A673 (cell line): ENCODE measurements at places on chromosomes 5 and 9.

DNA sequence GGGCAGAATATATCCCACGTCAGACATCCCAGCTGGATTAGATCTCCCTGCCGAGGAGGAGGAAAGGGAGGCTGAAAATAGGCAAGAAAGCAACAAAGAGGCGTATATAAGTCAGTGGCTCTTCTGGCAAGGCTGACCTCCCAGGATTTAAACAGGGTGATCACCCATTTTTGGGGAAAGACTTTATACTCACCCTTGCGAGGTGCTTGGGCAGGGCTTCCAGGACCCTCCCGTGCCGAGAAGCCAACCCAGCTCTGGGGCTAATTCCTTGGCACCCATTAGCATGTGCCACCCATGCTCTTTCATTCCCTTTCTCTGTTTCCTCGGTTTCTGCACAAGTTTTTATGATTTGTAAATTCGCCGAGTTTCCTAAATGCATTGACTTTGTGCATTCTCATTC, 230.2 kb upstream of the IRX2 start:
- DNase-seq, result no peak

DNA sequence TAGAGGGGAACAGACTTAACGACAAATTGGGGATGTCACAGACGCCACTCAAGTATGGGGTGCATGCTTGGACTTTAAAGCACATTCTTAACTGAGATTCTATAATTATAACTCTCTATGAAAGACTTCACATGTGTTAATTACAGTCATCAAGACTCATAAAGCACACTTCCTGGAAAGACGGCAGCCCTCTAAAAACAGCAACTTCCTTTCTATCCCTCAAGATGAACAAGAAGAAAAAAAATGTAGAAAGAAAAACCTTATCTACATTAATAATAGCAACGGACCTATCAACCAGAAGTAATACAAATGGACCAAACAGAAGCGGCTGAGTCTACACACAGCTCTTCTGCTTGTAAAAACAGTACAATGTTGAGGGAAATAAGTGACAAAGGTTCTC, 21.2 kb downstream of the GNAQ start:
- DNase-seq, result no peak

DNA sequence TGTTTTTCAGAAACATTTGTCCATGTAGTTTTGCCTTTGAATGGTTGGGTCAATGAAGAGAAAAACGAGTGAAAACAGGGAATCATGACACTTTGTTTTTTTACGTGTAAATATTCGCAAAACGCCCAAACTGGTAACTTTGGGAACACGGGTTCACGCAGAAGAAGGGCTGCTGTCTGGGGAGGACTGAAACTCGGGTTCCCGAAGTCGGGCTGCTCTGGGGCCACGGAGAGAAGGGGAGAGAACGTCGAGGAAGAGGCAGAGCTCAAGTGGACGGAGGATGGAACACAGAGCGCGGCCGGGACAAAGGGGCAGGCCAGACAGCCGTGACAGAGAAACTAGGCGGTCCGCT, 478 bp upstream of the SETD9 start:
- DNase-seq, result no peak

DNA sequence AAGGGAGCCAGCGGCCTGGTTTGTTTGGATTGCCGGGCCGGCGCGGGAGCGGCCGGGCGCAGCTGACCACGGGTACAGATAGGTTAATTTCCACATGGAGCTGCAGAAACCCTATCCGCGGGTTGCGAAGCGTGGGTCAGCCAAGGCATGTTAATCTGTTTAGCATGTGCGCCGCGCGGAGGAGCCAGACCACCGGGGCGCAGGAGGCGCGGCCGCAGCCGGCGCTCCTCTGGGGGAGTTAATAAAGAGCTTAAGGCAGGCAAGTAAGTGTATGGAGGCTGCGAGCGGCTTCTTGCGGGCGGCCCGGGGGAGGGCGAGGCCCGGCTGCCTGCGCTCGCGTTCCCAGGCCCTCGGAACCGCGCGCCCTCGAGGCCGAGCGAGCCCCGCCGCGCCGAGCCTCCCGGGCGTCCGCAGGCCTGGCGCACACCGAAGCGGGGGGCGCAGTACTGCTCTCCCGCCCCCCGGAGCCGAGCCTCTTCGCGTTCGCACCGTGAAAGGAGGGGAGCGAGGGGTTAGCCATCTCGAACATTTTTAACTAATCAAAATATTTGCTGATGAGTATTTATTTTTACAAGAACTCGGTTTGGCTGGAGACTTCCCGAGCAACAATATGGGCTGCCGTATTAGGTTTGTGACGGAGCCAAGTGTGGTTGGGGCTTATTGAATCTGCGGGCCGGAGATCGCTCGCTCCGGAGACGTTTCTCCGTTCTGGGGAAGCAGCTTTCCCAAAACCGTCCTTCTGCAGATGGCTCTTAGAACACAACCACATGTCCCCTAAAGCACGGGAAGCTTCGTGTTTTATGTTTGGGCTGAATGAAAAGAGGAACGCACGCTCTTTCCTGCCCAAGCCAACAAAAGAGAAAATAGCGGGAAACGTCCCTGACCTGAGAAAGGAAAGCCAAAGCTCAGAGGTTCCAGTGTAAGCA, 28.8 kb downstream of the FOXD1 start:
- peak; percentile 23 for DNase-seq

- DNase-seq, result peak; percentile 67
Measured at GRCh38 chr5:50751064-50751657, 84.7 kb downstream of the PARP8 start.

DNA sequence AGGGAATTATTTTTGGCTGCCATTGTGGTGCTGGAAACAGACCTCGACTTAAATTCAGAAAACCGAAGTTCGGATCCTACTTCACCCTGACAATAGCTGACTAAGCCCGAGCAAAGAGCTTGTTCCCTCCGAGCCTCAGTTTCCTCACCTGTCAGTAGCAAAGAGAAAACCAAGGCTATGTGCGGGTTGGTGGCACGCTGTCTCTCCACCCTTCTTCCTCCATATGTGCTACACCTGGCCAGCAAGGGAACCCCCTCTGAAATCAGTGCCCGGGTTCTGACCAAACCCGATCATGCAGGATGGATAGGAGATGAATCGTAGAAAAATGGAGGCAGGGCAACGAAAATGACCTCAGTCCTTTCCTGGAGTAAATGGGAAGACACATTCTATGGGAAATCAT, 16.7 kb upstream of the MSX2 start:
- DNase-seq, result no peak

DNA sequence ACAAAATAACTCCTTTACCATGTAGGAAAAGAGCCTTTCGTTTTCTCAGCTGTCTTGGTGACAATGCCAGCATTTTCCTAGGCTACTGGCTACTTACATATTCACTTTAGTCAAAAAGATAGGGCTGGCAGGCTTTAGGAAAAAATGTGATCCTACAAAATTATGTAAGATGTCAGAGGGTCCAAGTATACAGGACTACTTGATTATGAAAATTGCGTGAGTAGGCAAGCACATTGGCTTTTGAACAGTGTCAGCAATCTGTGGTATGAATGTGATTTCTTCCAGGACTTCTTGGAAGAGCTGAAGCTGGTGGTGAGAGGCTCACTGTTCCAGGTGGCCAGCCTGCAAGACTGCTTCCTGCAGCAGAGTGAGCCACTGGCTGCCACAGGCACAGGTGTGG, 22.8 kb downstream of the THBS4 start:
- DNase-seq, result no peak

- DNase-seq, result no peak
Measured at GRCh38 chr5:87099968-87100367, 167.7 kb upstream of the RASA1 start.

- no peak for DNase-seq
Measured at GRCh38 chr5:124843596-124843899, 97.1 kb upstream of the ZNF608 start.

GRCh38 chr9:119164716-119165115, 204.5 kb downstream of the BRINP1 start:
- DNase-seq, result no peak

DNA sequence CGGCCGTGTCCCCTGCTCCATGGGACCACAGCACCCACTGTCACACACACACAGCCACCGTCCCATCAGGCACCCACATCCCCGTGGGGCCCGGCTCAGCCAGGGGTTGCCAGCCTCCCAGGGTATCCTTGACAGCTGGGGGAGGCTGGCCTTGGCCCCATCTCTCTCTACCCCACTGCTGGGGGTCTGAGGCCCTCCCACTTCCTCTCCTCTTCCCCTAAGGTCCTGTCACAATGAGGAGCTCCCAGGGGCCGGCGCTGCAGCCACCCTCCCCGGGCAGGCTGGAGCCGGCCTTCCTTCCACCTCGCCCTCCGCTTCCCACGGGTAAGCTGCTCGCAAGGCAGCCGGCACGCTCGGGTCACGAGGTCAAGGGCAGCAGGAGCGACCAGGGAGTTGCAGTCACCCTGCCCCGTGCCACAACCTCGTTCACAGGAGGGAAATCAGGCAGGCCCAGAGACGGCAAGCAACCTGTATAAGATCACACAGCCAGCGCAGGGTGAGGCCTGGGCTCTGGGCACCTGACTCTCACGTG, 38.6 kb upstream of the NOTCH1 start:
- no peak for DNase-seq

- DNase-seq, result peak; percentile 35
Measured at GRCh38 chr5:109167586-109167985, 242.2 kb downstream of the PJA2 start.

DNA sequence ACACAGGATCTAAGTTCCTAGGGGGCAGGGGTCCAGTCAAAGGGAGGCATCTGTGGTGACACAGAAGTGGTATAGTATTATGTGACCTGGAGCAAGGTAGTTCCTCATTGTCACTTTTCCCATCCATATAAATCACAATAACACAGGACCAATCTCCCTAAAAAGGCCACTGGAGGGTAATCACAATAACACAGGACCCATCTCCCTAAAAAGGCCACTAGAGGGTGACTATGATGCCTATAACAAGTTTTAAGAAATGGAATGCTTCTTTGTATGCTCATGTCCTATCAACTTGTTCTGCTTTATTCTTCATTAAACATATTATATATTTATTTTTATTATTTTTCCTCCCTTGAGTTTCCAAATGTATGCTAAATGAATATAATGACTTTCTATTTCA, 254.6 kb downstream of the ASTN2 start:
- peak; percentile 22 for DNase-seq

DNA sequence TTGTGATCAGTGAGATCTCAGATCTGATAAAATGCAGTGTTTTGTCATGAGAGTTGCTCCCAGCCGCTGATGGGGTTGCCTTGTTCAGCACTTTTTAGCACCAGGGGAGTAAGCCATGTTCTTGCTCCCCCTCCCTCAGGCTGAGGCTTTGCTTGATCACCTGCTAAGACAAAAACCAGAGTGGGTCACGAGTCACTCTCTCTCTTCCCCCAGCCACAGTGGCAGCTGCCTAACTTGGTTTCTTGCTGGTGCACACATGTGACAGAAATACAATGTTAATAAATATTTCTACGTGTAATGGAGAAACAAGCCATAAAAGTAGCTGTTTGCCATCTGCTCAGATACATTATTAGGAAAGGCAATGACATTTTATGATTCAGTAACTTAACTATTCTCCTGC, 212.4 kb upstream of the DMRT1 start:
- no peak for DNase-seq

GRCh38 chr5:64939772-64940510, 171.2 kb downstream of the CWC27 start:
- no peak for DNase-seq

DNA sequence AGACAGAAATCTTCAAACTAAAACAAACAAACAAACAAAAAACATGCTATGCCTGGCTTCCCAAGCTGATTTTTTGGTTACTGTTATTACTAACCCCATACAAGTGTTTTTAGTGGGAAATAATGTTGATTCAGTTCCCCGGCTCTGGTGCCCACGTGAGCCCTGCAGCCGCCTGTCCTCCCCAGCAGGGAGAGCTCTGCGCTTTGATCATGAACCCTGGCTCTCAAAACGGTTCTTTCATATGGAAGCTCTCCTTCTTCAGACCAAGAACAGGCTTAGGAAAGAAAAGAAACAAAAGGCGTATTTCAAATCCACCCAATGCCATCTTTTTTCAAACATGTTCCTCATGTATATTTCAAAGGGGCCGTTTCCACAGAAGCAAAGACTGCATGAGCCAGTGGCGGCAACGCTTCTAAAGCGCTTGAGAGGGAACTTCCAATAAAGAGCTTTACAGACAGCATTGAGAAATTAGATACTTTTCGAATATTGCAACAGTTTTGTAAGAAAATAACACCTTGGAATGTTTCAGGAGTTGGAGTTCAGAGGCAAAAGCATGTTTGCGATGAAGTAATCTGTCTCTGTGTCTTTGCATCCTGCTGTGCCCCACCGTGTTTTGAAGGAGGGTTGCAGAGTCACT, 74.8 kb downstream of the ICE1 start:
- DNase-seq, result peak; percentile 72

- no peak for DNase-seq
Measured at GRCh38 chr5:67543720-67544270, 347.2 kb upstream of the CD180 start.

GRCh38 chr5:1312206-1312605, 17.3 kb upstream of the TERT start:
- no peak for DNase-seq

- DNase-seq, result peak; percentile 87
Measured at GRCh38 chr9:132901858-132902831, 23.4 kb downstream of the SPACA9 start.

- no peak for DNase-seq
Measured at GRCh38 chr9:113345671-113346070, 3.7 kb upstream of the BSPRY start.

DNA sequence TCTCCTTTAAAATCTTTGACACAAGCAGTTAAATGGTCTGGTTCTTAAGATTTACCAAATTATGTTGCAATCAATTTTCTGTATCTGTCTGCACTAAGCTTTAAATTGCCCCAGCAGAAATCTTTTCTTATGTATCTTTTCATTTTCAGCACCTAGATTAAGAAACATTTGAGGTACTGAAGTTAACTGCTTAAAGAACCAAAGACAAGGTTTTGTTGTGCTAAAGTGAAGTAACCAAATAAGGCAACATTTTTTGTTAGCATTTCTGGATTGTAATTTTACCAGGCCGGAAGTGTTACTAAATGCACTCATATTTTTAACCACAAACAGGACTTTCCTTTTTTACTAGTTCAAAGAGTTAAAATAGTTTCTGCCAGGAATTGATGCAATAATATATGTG, 24.1 kb upstream of the MTAP start:
- DNase-seq, result no peak

GRCh38 chr9:129979071-129979745, 63.8 kb downstream of the FNBP1 start:
- DNase-seq, result no peak

- no peak for DNase-seq
Measured at GRCh38 chr5:168209997-168210396, 81.4 kb upstream of the WWC1 start.

- no peak for DNase-seq
Measured at GRCh38 chr5:130546211-130546610, 618.8 kb downstream of the HINT1 start.
